ENCODE measurements at places on chromosomes 12 and 14.

DNA sequence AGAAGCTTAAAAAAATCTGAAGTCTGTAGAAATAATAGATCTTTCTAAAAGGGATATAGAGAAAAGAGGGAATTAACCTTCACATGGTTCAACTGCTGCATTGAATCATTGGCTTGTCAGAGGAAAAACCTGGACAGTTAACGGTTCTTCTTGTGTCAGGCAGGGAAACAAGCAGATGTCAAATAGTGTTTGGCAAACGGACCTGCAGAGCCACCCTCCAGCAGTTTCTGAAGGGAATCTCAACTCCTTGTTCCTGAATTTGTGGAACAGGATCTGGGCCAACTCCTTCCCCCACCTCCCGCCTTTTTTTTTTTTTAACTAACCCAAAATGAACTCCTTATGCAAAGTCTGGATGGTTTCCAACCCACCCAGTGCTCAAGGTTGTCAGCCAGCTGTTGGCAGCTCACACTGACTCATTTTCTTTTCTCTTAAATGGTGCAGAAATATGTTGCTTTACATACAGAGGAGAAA lies 187.3 kb downstream of the CAND1 start:
- DNase-seq: peak; percentile 55
- H3K36me3 ChIP-seq: no peaks in the 10 kb centered on the region
- H3K27me3 ChIP-seq: no peaks in the 10 kb centered on the region
- H3K4me3 ChIP-seq: no peak overlapping the region
- peaks cover 16% of the 10 kb centered on the region for H3K4me1 ChIP-seq

- no peak for DNase-seq
- no peaks in the 10 kb centered on the region for H3K27me3 ChIP-seq
- H3K4me1 ChIP-seq: no peaks in the 10 kb centered on the region
- no peaks in the 10 kb centered on the region for H3K36me3 ChIP-seq
- no peak overlapping the region for H3K27ac ChIP-seq
Measured at GRCh38 chr12:69961246-69961645, 136.2 kb downstream of the MYRFL start.

- no peak overlapping the region for H3K4me3 ChIP-seq
- H3K4me1 ChIP-seq: peaks cover 18% of the 10 kb centered on the region
- H3K36me3 ChIP-seq: peaks cover 97% of the 10 kb centered on the region
- no peaks in the 10 kb centered on the region for H3K27me3 ChIP-seq
Measured at GRCh38 chr14:24435192-24435810, 5.5 kb downstream of the KHNYN start.

DNA sequence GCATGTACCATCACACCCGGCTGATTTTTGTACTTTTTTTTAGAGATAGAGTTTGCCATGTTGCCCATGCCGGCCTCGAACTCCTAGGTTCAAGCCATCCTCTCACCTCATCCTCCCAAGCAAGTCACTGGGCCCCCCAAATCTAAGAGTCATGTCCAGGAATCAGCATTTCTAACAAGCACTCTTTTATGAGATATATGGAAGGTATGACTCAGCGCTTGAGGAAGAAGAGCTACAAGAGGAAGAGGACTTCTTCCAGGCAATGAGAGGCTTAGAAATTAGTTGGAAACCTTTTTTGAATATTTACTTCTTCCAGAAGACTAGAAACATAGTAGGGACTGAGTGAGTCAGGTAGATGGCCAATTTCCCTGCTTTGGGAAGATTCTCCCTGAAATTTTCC lies 114.5 kb downstream of the HMGA2 start:
- H3K36me3 ChIP-seq: no peaks in the 10 kb centered on the region
- no peak for DNase-seq
- no peak overlapping the region for H3K4me3 ChIP-seq
- no peak overlapping the region for H3K27ac ChIP-seq

GRCh38 chr12:45915405-45915804 lies 75.0 kb downstream of the SCAF11 start:
- H3K4me1 ChIP-seq: no peaks in the 10 kb centered on the region
- DNase-seq: no peak
- peaks cover 15% of the 10 kb centered on the region for H3K36me3 ChIP-seq
- H3K27me3 ChIP-seq: no peaks in the 10 kb centered on the region

GRCh38 chr14:38004610-38004879 lies 203.2 kb upstream of the SSTR1 start:
- H3K4me1 ChIP-seq: no peaks in the 10 kb centered on the region
- H3K36me3 ChIP-seq: no peaks in the 10 kb centered on the region
- DNase-seq: no peak
- H3K27ac ChIP-seq: no peak overlapping the region
- no peaks in the 10 kb centered on the region for H3K27me3 ChIP-seq

GRCh38 chr12:26143291-26143690 lies 18.5 kb upstream of the BHLHE41 start:
- no peaks in the 10 kb centered on the region for H3K36me3 ChIP-seq
- H3K4me1 ChIP-seq: no peaks in the 10 kb centered on the region
- no peaks in the 10 kb centered on the region for H3K27me3 ChIP-seq
- DNase-seq: no peak
- H3K4me3 ChIP-seq: no peak overlapping the region

- peaks cover 28% of the 10 kb centered on the region for H3K4me1 ChIP-seq
- no peaks in the 10 kb centered on the region for H3K27me3 ChIP-seq
- peak; percentile 23 for DNase-seq
- H3K27ac ChIP-seq: no peak overlapping the region
- H3K4me3 ChIP-seq: no peak overlapping the region
- H3K36me3 ChIP-seq: no peaks in the 10 kb centered on the region
Measured at GRCh38 chr12:116416166-116416565, 138.7 kb upstream of the MED13L start.

GRCh38 chr14:35351897-35352273 lies 52.7 kb downstream of the NFKBIA start:
- no peaks in the 10 kb centered on the region for H3K27me3 ChIP-seq
- peaks cover 9% of the 10 kb centered on the region for H3K4me1 ChIP-seq
- no peaks in the 10 kb centered on the region for H3K36me3 ChIP-seq
- no peak overlapping the region for H3K27ac ChIP-seq
- no peak overlapping the region for H3K4me3 ChIP-seq

- H3K4me1 ChIP-seq: no peaks in the 10 kb centered on the region
- H3K4me3 ChIP-seq: no peak overlapping the region
- no peaks in the 10 kb centered on the region for H3K27me3 ChIP-seq
- H3K27ac ChIP-seq: no peak overlapping the region
Measured at GRCh38 chr12:128258866-128259555, 8.0 kb upstream of the TMEM132C start.

GRCh38 chr14:22802860-22803686 lies 12.2 kb downstream of the SLC7A7 start:
- H3K36me3 ChIP-seq: no peaks in the 10 kb centered on the region
- no peaks in the 10 kb centered on the region for H3K4me1 ChIP-seq
- no peaks in the 10 kb centered on the region for H3K27me3 ChIP-seq
- no peak for DNase-seq

GRCh38 chr14:78581229-78581628 lies 411.1 kb downstream of the NRXN3 start:
- H3K36me3 ChIP-seq: no peaks in the 10 kb centered on the region
- no peak overlapping the region for H3K27ac ChIP-seq
- no peaks in the 10 kb centered on the region for H3K27me3 ChIP-seq
- no peaks in the 10 kb centered on the region for H3K4me1 ChIP-seq

- H3K36me3 ChIP-seq: peaks cover 41% of the 10 kb centered on the region
- peaks cover 6% of the 10 kb centered on the region for H3K4me1 ChIP-seq
- H3K27me3 ChIP-seq: no peaks in the 10 kb centered on the region
- DNase-seq: peak; percentile 88
- H3K4me3 ChIP-seq: peak overlapping the region; percentile 79
Measured at GRCh38 chr12:98644433-98644711, 216 bp downstream of the IKBIP start.

- DNase-seq: peak; percentile 58
- no peaks in the 10 kb centered on the region for H3K36me3 ChIP-seq
- no peak overlapping the region for H3K4me3 ChIP-seq
- H3K27ac ChIP-seq: no peak overlapping the region
- H3K27me3 ChIP-seq: peaks cover 79% of the 10 kb centered on the region
Measured at GRCh38 chr12:58026426-58026825, 85.1 kb downstream of the ATP23 start.

DNA sequence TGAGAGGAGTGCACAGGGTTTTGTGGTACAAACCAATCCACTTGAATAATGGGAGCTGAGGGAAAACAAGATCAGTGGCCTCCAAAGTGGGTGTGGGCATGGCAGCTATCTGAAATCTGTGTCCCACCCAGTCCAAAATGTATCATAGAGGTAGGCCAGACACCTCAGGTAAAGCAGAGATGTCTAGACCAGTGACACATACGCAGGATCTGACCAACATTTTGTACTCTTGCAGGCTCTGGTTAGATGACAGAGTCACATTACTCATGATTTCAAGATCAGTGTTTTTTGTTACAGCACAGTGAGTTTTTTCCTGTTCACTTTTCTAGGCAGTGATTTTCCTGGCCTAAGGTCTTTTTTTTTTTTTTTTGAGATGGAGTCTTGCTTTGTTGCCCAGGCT lies 211.8 kb downstream of the PCNX1 start:
- H3K36me3 ChIP-seq: no peaks in the 10 kb centered on the region
- H3K4me3 ChIP-seq: no peak overlapping the region
- no peak overlapping the region for H3K27ac ChIP-seq
- H3K27me3 ChIP-seq: no peaks in the 10 kb centered on the region

DNA sequence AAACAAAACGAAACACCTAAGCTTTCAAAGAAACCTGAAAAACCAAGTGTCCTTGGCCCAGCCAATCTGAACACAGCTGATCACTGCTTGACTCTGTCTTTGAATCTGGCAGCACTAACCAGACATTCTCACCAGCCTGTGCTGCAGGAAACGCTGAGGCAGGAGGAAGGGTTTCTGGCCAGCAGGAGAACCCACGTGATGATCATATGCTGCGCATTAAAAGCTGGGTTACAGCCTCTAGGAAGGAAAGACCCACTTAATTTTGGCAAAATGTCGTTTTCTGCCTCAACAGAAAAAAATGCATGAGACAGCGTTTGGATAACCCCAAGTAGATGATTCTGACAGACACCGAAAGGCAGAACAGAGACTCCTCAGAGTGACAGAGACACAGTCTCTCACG lies 9.8 kb downstream of the APPL2 start:
- H3K4me3 ChIP-seq: no peak overlapping the region
- peak; percentile 100 for DNase-seq
- H3K27ac ChIP-seq: peak overlapping the region; percentile 37
- peaks cover 62% of the 10 kb centered on the region for H3K4me1 ChIP-seq

GRCh38 chr14:52871606-52872005 lies 79.2 kb downstream of the FERMT2 start:
- H3K27me3 ChIP-seq: no peaks in the 10 kb centered on the region
- peaks cover 96% of the 10 kb centered on the region for H3K36me3 ChIP-seq
- peaks cover 6% of the 10 kb centered on the region for H3K4me1 ChIP-seq

- DNase-seq: no peak
- H3K36me3 ChIP-seq: no peaks in the 10 kb centered on the region
- no peak overlapping the region for H3K4me3 ChIP-seq
- H3K27ac ChIP-seq: no peak overlapping the region
- no peaks in the 10 kb centered on the region for H3K4me1 ChIP-seq
Measured at GRCh38 chr14:45906257-45906656, 653.3 kb upstream of the MIS18BP1 start.
